8988T (cell line): ENCODE measurements at places on chromosomes 16 and 17.

- DNase-seq = no peak
Observed at GRCh38 chr16:26269673-26270072, 577.9 kb downstream of the HS3ST4 start.

GRCh38 chr17:50892101-50892776 is 26.1 kb upstream of the TOB1 start:
- DNase-seq = no peak

- peak; percentile 85 for DNase-seq
Observed at GRCh38 chr16:56657555-56658326, at the start of gene MT1F. MT1F (plus strand) TSS chr16:56657959; CDS start chr16:56658059, 100 bp downstream.

DNA sequence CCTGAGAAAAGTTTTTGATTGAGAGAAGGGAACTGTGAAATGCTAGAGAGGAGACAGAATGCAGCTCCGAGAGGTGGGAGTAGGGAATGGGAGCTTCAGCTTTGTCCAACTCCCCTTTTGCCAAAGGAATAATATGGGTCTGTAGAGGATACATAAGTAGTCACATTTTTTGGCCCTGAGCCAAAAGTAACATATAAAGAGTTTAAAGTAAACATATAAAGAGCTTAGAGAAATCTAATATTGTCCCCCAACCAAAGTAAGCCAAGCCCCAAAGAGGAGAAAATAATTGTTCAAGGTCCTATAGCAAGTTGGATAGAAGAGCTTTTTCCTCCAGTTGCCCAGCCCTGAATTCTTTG is 215.1 kb downstream of the TMEM114 start:
- no peak for DNase-seq

DNA sequence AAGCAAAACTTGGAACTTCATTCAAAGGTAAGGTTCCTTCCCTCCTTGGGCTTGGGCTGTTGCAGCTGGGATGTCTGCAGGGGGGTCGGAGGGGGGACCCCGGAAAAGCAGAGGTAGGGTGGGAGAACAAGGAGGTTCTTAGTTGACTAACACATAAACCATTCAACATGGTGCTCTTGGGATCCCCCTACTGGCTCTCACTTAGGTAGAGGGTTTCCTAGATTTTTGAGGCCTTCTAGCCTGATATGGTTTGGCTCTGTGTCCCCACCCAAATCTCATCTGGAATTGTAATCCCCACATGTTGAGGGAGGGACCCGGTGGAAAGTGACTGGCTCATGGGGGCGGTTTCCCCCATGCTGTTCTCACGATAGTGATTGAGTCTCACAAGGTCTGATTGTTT is 93.9 kb downstream of the RGS9 start:
- DNase-seq = no peak

DNA sequence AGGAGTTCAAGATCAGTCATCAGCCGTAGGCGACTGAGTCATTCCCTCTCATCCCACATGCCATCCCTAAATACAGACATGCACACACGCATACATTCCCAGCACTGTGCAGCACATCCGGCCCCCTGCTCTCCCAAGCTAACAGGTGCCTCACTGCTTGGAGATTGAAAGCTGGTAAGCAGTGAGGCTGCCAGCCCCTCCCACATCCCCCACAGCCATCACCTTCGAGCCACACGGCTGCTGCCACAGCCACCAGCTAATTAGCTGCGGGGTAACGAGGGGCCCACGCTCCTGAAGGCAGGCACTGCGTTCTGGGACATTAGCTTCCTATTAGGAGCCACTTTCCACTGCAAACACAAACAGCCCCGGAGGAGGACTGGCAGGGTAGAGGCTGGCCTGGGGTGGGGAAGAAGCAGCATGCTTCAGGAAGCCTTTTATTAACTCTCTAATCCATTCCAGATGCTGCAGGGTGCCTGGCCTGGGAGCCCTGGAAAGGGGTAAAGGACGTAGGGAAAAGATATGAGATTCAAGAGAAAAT is 179.6 kb downstream of the CCT6B start:
- no peak for DNase-seq

- DNase-seq = no peak
Observed at GRCh38 chr16:56262148-56262547, 70.9 kb downstream of the GNAO1 start.

DNA sequence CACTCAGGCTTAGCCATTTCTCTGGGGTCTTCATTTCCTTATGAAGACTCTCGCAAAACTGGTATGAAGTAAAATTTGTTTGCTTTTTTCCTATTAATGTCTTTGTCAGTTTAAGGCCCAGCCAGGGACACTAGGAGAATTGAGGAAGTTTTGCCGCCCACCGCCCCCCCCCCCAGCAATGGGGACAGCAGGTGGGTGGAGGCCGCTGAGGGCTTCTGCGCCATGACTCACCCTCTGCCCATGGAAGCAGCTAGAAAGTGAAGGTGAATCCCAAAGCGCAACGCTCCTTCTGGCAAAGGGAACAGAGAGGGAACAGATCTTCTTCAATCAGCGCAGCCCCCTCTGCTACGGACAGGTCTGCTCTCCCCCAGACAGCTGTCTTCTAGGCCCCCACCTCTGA is 49.7 kb downstream of the MARF1 start:
- DNase-seq = no peak

- DNase-seq = no peak
Observed at GRCh38 chr16:66851166-66851964, 7.2 kb downstream of the CA7 start.

GRCh38 chr17:36777118-36777517 is 160.2 kb upstream of the LHX1 start:
- DNase-seq = no peak

DNA sequence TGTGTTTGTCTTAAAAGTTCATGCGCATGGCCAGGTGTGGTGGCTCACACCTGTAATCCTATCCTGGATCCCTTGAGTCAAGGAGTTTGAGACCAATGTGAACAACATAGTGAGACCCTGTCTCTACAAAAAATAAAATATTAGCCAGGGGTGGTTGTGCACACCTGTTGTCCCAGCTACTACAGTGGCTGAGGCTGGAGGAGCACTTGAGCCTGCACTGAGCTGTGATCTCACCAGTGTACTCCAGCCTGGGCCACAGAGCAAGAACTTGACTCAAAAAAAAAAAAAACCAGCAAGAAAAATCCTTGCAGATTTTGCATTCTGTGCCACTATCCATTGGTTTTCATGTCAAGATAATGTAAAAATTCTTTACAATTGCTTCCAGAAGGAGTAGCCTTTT is 8.2 kb downstream of the KSR1 start:
- DNase-seq = no peak

GRCh38 chr17:32814836-32815235 is 62.1 kb downstream of the MYO1D start:
- no peak for DNase-seq

GRCh38 chr16:63787014-63787413 is 1334.8 kb downstream of the CDH11 start:
- no peak for DNase-seq

- DNase-seq = no peak
Observed at GRCh38 chr17:36667922-36668321, 66.5 kb downstream of the MRM1 start.

GRCh38 chr16:89505204-89506112 is 2.7 kb upstream of the SPG7 start:
- peak; percentile 61 for DNase-seq

DNA sequence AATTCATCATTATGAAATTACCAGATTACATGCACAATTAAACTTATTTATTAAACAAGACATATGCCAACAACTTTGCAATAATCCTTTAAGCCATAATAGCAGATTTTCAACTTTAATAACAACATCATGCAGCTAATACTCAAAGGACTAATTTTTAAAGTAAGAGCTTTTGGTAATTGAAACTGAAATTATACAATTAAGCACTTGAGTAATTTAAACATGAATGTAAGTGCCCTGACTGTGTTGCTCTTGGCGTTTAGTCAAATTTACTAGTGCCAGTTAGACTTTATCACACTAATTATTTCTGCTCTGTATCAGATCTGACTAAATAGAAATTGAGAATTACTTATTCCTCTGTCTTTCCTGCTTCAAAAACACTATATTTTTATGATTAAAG is 46.8 kb upstream of the PSMD7 start:
- no peak for DNase-seq

GRCh38 chr16:55434000-55434399 is 45.0 kb upstream of the MMP2 start:
- no peak for DNase-seq

GRCh38 chr17:45361451-45361850 is 44.6 kb upstream of the MAP3K14 start:
- no peak for DNase-seq

DNA sequence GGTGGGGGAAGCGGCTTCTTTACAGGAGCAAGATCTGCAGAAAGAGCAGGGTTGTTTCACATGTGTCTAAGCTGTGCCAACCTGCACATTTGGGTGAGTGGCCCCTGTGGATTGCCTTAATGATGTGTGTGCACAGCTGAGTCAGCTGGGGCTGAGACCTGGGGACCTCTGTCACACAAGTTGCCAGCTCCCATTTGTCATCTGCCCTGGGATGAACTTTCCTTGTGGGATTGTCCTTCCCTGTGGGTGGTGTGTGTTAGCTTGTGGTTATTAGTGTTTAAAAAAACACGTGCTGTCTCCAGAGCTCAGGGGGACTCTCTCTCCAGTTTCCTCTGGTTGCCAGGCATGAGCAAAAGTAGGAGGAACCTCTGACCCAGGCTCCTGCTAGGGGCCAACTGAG is 400.5 kb upstream of the CCL2 start:
- no peak for DNase-seq

DNA sequence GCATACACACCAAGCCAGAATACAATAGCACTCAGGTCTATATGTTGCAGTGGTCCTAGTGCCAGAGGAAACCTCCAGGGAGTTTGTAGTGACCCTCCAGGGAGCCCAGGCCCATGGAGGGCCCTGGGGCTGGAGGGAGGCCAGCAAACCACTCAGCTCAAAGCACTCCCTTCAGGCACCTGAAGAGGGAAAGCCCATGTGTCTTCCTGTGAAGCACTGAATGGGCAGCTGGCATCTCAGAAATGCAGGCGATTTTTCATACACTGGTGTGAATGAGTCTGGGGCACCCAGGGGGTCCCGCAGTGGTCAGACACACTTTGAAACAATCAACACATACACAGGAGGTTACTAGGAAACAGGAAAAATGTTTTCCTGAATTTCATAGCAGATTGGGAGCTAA is 12.8 kb downstream of the TBC1D26 start:
- peak; percentile 32 for DNase-seq

DNA sequence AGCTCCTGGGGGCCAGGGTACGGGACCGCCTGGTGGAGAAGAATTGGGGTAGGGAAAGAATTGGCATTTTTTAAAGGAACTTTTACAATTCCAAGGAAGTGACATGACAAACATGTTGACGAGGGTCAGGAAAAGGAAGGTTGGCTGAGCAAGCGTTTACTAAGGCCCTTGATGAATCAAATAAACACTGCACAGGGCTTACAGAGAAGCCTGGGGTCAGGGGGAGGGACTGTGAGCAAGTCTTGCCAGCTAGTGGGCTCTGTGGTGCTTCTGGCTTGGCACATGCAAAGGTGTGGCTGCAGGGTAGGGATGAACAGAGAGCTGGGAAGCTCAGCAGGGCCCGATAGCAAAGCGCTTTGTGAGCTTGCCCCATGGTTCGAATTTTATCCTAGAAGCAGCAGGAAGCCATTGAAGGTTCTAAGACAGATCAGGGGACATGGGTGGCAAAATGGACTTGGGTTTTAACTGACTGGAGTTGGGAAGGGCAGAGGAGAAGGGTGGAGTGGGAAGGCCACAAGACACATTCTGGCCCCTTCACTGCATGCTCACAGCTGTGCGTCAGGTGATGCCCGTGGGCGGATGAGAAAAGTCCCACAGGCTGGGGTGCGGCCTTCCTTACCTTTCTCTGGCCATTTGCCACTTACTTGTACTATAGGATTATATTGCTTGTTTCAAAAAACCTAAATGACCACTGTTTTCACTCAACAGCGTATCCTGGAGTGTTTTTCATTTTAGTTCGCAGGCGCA is 117.8 kb downstream of the SOCS1 start:
- no peak for DNase-seq

- DNase-seq = no peak
Observed at GRCh38 chr17:81427173-81428120, 32.2 kb downstream of the BAHCC1 start.

GRCh38 chr17:9646546-9646885 is 1.2 kb downstream of the USP43 start:
- no peak for DNase-seq

- no peak for DNase-seq
Observed at GRCh38 chr16:2827831-2828520, 2.1 kb upstream of the ZG16B start.

GRCh38 chr17:28466001-28466400 is 7.4 kb upstream of the SLC13A2 start:
- no peak for DNase-seq

- DNase-seq = no peak
Observed at GRCh38 chr16:17206712-17207111, 264.0 kb downstream of the XYLT1 start.

GRCh38 chr16:47299587-47299986 is 155.8 kb upstream of the NETO2 start:
- DNase-seq = no peak

DNA sequence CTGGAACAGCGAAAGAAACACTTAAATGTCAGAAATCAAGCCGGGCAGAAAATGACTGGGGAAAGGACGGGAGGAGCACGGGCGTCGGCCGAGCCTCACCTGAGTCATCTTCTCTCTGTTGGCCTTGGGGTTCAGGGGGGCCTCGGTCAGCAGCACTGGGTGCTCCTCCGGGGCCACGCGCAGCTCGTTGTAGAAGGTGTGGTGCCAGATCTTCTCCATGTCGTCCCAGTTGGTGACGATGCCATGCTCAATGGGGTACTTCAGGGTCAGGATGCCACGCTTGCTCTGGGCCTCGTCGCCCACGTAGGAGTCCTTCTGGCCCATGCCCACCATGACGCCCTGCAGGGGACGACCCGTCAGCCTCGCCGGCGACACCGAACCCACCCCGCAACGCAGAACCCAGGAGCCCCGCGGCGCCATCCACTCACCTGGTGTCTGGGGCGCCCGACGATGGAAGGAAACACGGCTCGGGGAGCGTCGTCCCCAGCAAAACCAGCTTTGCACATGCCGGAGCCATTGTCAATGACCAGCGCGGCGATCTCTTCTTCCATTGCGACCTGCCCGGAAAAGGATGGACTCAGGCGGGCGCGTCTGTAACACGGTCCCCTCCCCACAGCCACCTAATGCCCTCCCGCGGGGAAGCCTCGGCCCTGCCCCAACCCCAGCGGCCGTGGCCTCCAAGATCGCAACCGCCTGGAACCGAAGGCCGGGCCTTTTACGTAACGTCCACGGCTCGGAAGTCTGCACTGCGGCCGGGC is 616 bp downstream of the ACTG1 start:
- DNase-seq = no peak

DNA sequence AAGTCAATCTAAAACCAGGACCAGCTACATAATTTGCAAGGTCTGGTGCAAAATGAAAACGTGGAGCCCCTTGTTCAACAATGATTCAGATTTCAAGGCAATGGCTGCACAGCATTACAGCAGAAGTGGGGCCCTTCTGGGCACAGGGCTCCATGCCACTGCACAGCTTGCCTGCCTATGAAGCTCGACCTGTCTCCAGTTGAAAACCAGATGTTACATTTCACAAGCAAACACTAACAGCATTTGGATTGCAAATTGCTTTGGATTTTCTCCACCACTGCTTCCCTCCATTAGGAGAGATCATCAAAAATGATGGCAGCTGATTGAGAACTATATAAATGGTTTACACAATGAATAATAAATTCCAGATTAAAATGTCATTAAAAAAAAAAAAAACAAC is 551.4 kb upstream of the ZFHX3 start:
- no peak for DNase-seq
